Epithelial cell of esophagus (primary cell): ENCODE measurements at places on chromosomes 7 and 10.

DNA sequence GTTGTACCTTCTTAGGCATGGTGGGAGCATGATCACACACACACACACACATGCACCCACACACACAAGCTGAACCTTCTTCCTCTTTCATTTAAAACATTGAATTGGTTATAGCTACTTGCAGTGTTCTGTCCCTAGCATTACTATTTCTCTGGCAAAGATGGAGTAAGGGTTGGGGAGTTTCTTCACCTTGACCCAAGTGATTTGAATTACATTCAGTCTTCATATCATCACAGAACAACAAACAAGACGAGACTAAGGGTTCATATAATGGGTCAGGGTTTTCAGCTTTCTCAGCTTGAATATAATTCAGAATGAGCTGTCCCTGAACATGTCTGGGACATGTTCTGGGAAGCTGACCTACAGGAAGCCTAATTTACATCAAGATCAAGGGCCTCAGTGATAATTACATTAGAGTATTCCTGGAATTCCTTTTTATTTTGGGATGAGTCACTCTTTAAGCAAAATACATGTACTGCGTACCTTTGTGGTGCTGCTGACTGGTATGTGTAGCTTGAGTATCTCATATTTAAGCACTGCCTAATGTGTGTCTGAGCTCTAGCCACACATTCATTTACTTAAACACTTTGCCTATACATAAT is 213.5 kb upstream of the TMEM229A start:
- DNase-seq, result peak; percentile 92

DNA sequence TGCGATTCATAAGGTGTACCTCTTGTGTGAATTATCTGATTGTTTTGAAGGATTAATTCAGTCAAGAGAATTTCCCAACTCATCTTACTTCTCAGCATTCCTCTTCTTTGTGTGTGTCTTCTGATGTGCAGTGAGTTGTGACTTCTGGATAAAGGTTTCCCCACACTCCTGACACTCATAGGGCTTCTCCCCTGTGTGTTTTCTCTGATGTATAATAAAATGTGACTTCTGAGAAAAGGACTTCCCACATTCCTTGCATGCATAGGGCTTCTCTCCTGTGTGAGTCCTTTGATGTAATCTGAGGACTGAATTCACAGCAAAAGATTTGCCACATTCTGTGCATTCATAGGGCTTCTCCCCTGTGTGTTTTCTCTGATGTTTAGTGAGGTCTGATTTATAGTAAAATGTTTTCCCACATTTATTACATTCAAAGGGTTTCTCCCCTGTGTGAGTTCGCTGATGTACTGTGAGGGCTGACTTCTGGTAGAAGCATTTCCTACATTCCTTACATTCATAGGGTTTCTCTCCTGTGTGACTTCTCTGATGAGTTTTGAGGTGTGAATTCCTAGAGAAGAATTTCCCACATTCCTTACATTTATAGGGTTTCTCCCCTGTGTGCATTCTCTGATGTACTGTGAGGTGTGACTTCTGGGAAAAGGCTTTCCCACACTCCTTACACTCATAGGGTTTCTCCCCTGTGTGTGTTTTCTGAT is 24.2 kb downstream of the ZNF25 start:
- DNase-seq, result no peak

DNA sequence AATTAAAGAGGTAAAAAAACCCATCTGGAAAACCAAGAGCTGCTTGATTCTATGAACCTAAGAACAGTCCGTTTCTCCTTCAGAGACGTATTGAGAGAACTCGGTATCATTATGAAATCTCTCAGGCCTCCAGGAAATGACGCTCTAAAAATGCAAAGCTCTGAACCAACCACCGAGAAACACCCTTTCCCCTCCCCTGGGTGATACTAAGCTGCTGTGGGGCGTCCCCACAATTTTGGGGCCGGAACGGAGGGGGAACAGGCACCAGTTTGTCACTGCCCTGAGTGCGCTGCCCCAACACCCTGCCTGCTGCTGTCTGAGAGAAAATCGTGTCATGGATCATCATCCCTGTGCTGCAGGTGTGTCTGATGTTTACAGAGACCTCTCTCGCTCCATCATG is 509.5 kb downstream of the DNAJB6 start:
- no peak for DNase-seq

DNA sequence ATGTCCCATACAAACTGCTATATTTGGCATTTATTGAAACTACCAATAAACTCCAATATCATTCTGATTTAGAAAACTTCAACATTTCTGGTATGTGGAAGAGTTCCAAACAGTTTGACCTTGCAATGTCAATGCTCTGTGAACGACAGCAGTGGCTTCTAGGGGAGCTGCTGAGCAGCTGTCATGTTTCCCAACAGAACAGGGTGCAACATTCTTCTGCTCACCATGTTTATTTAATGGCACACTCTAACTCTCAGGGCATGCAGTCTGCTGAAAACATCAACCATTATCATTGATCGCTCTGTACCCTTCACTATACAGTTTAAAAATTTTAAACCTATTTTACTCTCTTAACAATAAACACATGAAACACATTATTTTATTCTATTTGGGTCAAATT is 25.9 kb downstream of the LMOD2 start:
- no peak for DNase-seq

DNA sequence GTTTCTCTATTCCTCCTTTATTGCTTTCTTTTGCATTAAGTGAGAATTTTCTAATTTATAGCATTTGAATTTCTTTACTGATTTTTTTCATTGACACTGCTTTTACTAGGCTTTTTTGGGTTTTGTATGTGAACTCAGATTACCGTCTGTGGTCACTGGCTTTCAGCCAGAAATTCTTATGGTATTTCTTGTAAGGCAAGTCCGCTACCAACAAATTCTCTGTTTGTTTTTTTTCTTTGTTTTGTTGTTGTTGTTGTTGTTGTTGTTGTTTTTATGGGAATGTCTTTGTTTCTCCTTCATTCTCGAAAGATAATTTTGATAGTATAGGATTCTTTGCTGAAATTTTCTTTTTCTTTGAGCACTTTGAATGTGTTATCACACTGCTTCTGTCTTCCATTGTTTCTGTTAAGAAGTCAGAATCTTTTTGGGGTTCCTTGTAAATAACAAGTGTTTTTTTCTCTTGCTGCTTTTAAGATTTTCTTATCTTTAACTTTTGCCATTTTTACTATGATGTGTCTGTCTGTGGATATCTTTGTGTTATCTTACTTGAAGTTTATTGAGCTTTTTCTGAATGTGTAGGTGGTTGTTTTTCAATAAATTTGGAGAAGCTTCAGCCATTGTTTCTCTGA is 7.2 kb downstream of the NET1 start:
- no peak for DNase-seq

DNA sequence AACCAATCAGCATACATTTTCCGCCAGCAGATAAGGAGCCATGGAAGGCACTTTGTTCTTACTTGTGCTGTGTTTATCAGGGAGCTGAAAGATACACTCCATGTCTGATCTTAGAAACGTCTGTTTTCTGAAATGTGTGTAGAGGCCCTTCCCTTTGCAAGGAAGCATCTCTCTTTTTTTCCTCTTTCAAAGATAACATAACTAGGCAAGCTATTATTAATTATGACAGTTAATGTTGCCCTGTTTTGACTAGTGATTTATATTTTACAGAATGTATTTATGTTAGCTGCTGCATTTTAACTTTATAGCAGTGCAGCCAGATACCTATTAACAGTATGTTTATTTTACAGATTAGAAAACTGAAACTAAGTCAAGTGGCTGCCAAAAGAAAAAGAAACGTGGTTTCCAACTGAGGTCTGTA is 683.2 kb upstream of the IGFBP3 start:
- DNase-seq, result no peak

DNA sequence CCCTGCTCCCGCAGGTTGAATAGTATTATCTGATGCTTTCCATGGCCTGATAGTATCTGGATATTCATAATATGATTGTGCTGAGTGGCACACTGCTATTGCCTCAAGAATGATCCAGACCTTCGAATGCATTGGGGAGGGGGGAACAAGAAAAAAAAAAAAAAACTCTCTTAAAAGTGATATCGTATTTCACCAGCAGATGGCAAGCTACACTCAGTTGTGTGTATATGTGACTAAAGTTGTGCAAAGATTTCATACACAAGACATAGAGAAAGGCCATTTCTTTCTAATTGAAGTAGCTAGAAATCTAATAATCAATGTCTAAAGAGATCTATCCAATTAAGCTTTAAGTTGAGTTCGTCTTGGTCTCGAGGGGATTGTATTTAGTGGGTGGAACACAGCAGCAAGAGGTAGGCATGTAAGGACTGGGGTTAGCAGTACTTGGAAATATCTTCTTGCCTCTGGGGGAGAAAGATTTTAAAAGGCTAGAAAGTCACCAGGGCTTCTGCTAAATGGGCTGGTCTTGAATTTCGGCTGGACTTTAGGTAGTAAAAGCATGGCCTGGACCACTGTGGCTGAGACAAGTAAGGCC is 15.3 kb downstream of the SFRP4 start:
- DNase-seq, result peak; percentile 21

DNA sequence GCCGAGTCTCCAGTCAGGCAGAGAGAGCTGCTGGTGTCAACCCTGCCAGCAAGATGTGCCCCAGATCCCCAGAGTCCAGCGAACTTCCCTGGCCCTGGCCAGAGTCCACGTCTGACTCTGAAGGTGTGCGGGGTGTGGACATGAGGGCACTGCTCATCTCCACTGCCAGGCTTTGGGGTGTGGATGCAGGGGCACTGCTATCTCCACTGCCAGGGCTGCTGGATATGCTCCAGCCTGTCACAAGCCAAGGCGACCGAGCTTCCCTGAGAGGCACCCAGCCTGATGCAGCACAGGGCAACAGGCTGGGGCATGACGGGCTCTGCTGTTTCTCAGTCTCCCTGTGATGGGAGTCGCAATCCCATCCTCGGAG is 596.8 kb downstream of the PTPRN2 start:
- no peak for DNase-seq

- no peak for DNase-seq
Measured at GRCh38 chr7:32145911-32146310, 75.7 kb upstream of the PDE1C start.

GRCh38 chr7:157233677-157234076 is 95.0 kb downstream of the UBE3C start:
- DNase-seq, result peak; percentile 49

- DNase-seq, result no peak
Measured at GRCh38 chr10:28160866-28161405, 141.9 kb downstream of the MPP7 start.

DNA sequence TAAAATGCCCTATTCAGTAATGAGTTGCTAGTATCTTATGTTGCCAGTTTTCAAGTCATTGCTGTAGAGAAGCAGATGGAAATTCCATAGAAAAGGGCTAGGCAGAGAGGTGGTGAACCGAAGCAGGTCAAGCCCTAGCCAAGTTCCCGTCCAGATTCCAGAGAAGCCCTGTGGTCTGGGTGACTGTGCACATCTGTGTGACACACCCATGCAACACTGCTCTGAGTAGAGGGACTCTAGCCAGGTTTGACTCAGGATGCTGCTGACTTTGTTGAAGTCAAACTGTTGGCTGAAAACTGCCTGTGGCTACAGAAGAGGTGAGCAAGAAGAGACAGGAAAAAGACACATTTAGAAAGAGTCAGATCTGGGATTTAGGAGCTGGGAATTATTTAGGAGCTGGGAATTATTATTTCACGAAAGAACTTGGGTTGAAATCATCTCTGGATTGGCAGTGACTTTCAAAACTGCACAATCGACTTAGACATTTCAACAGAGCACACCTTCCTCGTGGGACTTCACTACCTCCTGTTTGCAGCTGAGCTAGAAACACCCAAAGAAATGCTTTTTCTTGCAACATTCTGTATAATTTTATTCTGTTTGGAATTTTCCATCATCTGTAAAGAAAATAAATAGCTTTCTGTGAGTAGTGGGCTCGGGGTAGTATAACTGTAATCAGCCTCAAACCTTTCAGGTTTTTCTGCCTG is 149.1 kb upstream of the PRKCQ start:
- DNase-seq, result peak; percentile 84

DNA sequence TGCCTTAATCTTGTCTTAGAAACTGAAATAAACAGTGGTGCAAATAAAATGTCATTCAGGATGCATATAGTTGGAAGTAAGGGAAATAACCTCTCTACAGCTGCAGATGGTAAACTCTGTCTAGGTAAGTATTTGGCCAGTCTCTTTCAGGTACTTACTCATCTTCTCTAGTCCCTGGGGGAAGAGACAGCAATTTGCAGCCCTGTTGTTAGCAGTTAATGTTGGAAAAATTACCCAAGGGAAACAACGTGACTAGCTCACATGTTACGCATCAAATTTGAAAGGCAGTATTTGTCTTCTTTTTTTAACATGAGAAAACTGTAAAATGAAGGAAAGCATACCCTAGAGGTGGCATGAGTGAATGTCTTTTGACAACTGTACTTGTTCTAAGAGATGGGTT is 3.2 kb upstream of the HUS1 start:
- DNase-seq, result peak; percentile 32

DNA sequence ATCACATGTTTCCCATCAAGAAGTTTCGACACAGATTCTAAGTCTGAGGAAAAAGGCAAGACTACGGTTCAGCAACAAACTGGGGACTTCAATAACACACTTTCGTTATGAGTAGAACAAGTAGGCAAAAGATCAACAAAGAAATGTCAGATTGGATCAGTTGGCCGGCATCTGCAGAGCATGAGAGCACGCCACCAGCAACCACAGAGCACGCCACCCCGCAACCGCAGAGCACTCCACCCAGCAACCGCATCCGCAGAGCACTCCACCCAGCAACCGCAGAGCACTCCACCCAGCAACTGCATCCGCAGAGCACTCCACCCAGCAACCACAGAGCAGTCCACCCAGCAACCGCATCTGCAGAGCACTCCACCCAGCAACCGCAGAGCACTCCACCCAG is 89.7 kb upstream of the FAM20C start:
- DNase-seq, result no peak

DNA sequence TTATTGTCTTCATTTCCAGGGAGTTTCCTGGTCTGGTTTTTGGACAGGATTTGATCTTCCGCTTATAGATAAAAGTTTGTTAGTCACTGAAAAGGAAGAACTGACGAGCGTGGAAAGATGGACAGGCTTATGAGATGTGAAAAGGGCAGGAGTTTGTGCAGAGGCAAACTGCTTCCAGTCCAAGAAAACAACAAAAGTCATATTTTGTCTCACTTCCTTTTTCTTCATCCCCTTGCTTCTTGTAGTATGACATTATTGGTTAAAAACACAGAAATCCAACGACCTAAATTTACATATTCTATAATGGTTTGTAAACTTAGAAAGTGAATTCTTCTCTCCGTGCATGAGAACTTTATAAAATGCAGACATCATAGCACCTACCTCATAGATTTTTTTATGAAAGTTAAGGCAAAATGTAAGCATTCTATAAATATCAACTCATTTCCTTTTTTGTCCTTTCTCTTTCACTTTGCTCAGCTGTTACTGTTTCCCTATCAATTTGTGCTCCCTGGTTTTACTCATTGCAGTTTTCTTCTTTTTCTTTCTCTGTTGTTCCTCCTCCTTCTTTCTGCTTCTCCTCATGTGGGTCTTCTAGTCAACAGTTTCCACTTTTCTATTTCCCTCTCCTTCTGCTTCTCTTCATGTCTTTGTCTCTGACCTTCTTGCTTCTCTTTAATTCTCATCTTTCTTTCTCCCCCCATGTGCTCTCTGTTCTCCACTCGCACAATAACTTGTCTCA is 370.2 kb downstream of the ARL4A start:
- no peak for DNase-seq

DNA sequence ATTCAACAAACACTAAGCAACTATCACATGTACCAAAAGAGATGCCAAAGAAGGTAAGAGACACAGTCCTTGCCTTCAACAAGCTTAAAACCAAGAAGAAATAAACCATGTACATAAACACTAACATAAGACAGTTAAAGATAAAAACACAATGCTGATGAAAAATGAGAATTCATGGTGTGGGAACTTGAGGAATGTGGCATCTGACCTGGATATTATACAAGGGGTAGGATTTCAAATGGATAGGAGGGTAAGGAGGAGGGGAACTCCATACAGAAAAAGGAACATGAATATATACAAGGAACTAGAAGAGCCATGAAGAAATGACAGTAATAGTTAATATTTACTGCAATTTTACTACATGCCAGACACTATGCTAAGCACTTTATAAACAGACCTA is 11.0 kb downstream of the HIBADH start:
- DNase-seq, result no peak
